Caki2 (cell line): ENCODE measurements at places on chromosomes 7 and 10. TPM values are rescaled to one million over a fixed set of nuclear protein-coding genes. Genes with fewer than 3 reads are reported as not detected.
A peak's percentile ranks its signal among the peaks of the same experiment; 100 is the strongest.

VSTM4 gene
- 1.7 and 2.1 TPM in 2 replicates for total RNA-seq

VWA2 gene
- not detected in 2 replicates for total RNA-seq

ADGRA1 gene
- not detected in 2 replicates for total RNA-seq

NDUFB8 gene
- total RNA-seq: 132 and 185 TPM in 2 replicates

DNA sequence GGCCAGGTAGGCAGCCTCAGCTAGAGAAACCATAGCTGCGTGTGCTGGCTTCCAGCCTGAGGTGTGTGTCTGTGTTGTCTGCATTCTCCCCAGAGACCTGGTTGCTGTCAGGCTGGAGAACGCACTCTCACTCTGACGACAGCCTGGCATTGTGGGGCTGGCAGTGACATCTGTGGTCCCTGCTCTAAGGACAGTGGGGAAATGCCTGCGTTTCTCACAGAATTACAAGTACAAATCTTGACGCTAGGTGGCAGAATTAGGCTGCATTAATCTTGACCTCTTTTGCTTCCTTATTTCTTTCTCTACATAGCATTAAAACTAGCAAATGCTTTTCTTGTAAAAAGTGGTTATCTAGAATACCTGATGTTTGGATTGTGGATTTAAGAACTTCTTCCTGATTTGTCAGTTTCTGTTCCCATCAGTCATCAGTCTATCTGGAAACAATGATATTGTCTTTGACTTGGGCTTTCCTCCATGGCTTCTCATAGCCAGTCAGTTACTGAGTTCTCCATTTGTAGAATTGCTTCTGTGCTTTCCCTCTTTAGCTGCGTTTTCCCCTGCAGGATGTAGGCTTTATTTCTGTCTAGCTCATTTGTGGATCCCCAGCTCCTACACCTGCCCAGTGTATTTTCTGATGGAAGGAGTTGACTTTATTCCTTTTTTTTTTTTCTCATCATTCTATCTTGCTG is 86.0 kb downstream of the FANK1 start:
- DNase-seq: peak; percentile 86

DNA sequence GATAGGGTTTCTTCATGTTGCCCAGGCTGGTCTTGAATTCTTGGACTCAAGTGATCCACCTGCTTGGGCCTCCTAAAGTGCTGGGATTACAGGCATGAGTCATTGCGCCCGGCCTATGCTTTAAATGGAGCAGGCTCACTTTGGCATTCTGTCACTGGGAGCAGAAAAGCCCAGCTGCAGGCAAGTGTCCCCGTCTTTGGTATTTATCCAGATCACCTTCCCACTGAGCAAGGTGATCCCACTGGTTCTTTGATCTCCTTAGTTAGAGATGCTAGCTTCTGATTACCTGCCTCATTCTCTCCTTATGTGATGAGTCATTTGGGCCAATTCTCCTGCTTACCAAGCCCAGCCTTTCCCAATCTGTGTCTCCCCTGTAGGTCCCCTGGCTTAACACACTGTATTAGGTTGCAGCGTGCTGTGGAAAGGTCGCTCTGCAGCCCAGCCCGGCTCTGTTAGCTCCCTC is 39.3 kb downstream of the SPDYE5 start:
- peak; percentile 8 for DNase-seq

DNA sequence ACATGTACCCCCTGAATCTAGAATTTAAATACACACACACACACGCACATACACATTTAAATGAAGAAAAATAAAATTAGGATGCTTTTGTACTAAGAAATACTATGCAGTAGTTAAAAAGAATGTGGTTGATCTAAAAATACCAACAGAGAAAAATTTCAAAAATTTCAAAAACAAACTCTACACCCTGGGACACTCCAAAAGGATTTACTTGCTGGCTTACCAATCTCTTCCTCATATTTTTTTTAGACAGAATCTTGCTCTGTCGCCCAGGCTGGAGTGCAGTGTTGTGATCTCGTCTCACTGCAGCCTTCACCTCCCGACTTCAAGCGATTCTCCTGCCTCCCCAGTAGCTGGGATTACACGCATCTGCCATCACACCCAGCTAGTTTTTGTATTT is 80.9 kb downstream of the HIP1 start:
- DNase-seq: no peak

DNA sequence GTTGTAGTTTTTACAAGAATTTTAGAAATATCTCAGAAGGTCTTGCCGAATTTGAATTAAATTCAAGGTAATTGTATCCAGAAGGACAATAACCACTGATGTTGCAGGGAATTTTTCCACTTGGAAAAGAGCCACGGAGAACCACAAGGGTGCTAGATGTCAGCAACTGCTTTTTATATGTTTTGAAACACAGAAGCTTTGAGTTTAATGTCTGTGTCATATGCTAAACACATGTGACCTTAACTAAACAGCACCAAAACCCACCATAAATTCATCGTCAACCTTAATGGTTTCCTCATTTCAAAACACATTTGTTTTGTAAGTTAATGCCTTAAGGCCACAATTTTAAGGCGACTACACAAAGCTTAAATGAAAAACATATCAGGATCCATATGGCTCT is 106.9 kb downstream of the COL28A1 start:
- no peak for DNase-seq

DNA sequence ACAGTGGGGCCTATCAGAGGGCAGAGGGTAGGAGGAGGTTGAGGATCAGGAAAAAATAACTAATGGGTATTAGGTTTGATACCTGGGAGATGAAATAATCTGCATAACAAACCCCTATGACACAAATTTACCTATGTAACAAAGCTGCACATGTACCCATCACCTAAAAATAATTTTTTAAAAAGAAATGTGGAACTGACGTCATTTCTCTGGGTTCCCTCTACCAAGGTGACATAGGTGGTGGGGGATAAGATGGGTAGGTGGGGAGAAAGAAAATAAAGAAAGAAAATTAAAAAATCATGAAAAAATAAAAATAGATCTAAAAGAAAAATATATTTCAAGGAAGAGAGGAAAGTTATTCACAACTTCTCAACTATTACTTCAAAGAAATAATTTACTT is 153.1 kb upstream of the SORCS1 start:
- no peak for DNase-seq

DNA sequence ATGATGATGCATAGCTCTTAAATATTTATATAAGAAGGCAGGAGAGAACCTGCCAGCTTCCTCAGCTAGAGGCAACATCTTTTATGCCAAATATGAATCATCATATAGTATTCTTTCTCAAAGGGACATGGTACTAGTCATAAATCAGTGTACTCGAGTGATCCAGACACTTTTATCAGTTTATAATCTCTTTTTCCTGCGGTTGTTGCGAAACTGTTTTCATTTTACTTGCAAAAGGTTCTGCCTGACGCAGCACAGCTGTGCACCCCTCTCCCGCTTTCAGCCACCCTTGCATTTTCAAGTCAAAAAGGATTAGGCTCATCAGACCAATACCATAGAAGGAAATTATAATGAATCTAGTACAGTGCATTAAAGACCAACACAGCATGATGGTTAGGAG is 332.3 kb upstream of the PRKCQ start:
- DNase-seq: no peak

- peak; percentile 30 for DNase-seq
Observed at GRCh38 chr10:72027498-72027897, 60.9 kb downstream of the SPOCK2 start.

GRCh38 chr10:79323602-79324001 is 23.7 kb upstream of the PPIF start:
- DNase-seq: no peak

DNA sequence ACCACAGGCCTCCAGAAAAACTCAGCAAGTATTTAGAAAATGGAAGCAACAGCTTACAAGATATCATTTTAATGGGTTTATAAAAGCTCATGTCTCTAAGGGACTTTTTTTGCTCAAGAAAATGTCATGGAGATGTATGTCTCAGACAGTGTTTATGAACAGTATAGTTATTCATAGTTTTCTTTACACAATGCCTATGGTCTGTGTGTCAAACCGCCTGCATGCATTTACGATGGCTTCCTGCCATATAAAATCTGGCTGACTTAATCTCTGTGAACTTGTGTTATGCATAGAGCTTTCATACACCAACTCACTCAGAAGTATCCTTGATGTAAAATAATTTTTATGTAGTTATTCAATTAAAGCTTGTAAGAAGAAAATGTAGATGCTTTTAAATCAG is 1314.2 kb upstream of the LRRTM3 start:
- DNase-seq: no peak

GRCh38 chr10:108544500-108545120 is 1378.7 kb downstream of the XPNPEP1 start:
- DNase-seq: peak; percentile 43

DNA sequence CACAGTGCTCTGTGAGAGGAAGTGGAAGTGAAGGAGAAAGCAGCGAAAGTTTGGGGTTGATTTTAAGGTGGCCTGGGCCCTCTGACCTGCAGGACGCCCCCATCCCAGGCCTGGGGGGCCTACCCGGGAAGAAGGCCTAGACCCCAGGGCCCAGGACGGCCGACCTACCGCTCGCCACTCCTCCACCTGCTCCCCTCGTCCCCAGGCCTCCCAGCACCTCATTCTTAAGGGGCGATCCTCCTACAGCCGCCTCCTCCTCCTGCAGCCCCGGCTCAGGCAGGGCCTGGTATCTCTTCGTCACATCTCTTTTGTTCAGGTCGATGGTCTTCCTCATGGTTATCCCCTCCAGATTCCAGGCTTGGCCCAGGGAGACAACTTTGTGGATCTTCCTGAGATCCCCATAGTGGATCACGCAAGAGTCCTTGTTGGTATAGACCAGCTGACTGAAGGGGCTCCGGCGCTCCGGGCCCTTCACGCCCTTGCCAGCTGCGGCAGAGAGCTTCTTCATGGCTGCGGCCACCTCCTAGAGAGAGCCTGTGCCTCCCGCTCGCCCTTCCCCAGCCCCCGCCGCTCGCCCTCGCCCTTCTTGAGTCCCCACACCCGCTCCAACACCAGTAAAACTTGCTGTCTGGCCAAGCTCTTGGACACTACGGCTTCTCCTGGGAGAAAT is 117.5 kb downstream of the OR13A1 start:
- DNase-seq: no peak

GRCh38 chr10:100315615-100316014 is 14.4 kb downstream of the PKD2L1 start:
- no peak for DNase-seq

DNA sequence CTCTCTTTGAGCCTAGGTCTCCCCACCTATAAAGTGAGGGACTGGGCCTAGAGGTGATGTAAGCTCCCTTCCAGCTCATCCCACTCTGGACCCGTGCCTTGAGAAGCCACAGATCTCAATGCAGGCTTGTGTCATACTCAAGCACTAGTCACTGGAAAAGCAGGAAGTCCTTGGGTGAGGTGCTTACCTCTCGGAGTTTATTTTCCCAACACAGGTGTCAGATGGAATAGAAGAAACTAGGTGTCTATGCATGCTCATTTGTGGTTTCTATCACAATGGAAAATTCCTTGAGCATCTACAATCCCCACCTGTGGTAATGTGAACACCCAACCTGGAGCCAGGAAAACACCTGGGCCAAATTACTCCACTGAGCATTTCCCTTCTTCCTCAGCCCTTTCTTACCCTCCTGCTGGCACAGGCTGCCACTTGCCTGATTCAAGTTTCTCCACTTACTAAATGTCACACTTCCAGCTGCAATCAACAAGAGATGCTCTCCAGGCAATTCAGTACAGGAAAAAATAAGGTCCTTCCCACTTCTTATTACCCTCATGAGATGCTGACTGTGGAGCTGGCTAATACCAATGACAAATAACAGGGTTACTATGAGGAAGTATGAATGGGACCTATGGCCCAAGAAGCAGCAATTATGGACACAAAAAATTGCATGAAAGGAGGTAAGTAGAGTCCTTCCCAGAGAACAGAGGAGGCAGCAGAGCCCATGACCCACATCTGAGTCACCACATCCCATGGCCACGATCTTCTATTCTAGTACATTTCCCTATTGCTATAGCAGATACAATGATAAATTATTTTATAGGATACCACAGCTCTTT is 13.1 kb downstream of the LSM5 start:
- no peak for DNase-seq

GRCh38 chr10:76453997-76454396 is 1022.6 kb downstream of the LRMDA start:
- no peak for DNase-seq

- no peak for DNase-seq
Observed at GRCh38 chr10:106440767-106441166, 723.7 kb downstream of the SORCS1 start.

GRCh38 chr10:118557946-118558345 is 37.5 kb downstream of the PRLHR start:
- no peak for DNase-seq

DNA sequence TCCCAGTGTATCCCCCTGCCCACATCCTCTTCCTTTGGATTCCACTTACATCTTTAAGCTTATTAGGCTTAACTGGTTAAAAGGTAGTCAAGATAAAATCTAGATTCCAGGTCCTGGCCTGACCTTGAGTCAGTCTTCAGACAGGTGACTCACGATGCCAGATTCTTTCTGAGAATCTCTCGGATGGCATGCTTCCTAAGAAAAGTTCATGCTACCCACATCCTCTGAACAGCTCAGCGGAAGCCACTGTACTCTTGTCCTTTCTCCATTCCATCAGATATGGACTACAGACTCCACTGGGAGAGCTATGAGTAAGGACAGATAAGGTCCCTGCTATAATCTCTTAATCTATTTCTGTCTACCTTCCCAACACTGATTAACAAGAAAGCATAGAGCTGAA is 43.4 kb downstream of the DNMBP start:
- peak; percentile 83 for DNase-seq
